Smooth muscle cell of the brain vasculature (primary cell): ENCODE measurements at places on chromosomes 6 and 20.

DNA sequence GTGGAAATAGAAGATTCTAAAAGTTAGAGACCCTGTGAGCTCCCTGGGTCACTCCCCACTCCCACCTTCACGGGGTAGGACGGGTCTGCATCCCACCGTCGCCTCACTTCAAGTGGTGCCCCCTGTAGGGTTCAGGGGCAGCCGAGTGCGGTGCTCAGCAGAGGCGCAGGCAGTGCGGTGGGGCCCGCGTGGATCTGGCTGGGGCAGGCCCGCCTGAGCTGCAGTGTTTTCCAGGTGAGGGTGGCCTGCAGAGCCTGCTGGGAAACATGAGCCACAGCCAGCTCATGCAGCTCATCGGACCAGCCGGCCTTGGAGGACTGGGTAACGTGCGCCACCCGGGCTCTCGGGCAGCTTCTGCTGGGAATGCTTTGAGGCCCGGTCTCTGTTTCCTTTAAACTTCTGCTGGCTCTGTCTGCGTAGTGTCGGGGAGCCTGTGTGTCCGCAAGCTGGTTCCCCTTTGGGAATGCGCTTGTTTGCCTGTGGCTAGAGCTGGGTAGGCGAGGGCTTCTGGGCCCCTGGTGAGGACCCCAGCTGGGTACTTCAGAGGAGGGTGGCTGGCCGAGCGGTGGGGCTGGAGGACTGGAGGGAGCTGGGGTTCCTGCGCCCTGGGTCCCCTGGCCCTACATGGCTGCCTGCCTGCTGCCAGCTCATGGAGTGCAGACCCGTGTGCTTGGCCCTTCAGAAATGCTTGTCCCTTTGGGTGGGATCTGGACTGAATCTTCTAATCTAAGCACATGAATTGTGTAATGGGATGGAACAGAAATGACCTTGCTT lies 3.8 kb downstream of the ADRM1 start:
- DNase-seq: no peak

DNA sequence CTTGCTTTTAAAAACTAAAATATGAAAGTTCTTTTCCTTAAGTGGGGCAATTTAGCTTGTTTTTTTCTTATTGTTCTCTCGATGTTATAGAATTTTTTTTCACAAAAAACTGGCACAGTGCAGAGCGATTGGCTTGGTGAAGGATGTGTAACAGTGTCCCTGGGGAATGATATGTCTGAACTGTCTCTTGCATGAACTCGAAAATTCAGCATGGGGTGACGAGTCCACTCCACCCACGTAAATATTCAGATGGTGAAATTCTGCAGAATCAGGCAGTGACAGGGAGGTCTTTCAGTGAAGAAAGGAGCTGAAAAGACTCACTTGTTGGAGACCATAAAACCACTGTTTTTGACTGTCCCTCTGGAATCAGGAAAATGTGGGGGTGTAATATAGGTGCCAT lies 505.3 kb downstream of the MMUT start:
- DNase-seq: no peak

- peak; percentile 9 for DNase-seq
Observed at GRCh38 chr6:37987018-37987417, 167.5 kb downstream of the ZFAND3 start.

DNA sequence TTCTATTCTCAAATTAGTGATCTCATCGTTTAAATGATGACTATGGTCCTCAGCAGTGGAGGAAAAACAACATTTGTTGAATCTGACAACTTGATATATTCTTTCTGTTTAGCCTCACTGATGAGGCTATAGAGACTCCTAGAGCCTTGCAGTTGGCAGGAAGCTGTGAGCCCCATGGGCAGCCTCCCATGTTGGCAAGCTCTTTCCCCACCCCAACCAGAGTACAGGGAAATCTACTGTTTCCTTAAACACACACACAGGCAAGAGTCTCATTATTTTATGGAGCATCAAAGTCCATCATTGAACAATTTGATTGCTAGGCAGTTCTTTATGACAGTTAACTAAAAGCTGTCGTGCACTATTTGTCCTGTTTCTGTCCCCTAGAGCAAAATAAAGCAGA lies 498.2 kb upstream of the CITED2 start:
- no peak for DNase-seq

GRCh38 chr20:23127506-23128279 lies 41.6 kb upstream of the CD93 start:
- DNase-seq: no peak

DNA sequence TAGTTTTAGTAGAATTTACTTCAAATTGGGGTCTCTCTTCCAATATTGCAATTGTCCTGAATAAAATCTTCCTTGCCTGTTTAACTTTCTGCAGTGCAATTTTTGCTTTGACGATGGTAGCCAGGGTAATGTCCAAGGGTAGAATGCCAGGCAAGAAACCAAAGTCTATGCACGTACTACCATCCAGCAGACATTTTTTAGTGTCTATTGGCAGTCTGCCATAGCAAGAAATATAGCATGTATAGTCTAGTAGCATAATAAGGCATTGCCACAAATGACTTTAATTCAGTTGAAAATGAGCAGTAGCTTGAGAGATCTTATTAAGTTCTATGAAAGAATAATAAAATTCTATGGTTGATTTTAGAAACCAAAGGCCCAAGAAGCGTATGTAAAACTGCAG lies 62.3 kb upstream of the KCNQ5 start:
- DNase-seq: no peak
